ENCODE measurements at places on chromosomes 4 and X.

GRCh38 chr4:72712997-72713396 is 144.0 kb upstream of the ADAMTS3 start:
- H3K4me3 ChIP-seq: no peak overlapping the region
- DNase-seq: no peak
- H3K36me3 ChIP-seq: no peaks in the 10 kb centered on the region
- H3K27me3 ChIP-seq: no peaks in the 10 kb centered on the region
- H3K27ac ChIP-seq: no peak overlapping the region
- H3K4me1 ChIP-seq: peaks cover 7% of the 10 kb centered on the region

- peaks cover 5% of the 10 kb centered on the region for H3K4me1 ChIP-seq
- no peaks in the 10 kb centered on the region for H3K27me3 ChIP-seq
- H3K36me3 ChIP-seq: 0 out of 2 replicates have a peak, but pooled peaks cover 4% of the 10 kb centered on the region
- H3K4me3 ChIP-seq: no peak overlapping the region
These were observed 353.1 kb upstream of the BOD1L1 start for GRCh38 chr4:13980317-13981310.

DNA sequence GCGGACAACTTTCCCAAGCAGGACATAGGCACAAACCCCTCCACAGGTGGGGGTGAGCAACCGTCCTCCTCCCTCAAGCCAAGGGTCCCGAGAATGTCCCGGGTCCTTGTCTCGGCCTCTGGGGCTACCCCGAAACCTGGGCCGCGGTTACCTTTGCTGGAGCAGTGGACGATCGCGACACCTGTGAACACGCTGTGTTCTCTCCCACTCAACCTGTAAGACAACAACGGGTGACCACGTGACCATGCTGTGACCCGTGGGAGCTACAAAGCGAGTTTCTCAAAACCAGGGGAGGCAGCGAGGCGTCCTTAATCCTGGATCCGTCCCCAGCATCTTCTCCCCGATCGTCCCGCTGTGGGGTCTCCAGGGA is 17.9 kb downstream of the ASMTL start:
- no peak overlapping the region for H3K4me3 ChIP-seq
- no peaks in the 10 kb centered on the region for H3K4me1 ChIP-seq
- peaks cover 48% of the 10 kb centered on the region for H3K36me3 ChIP-seq
- DNase-seq: no peak
- no peaks in the 10 kb centered on the region for H3K27me3 ChIP-seq

DNA sequence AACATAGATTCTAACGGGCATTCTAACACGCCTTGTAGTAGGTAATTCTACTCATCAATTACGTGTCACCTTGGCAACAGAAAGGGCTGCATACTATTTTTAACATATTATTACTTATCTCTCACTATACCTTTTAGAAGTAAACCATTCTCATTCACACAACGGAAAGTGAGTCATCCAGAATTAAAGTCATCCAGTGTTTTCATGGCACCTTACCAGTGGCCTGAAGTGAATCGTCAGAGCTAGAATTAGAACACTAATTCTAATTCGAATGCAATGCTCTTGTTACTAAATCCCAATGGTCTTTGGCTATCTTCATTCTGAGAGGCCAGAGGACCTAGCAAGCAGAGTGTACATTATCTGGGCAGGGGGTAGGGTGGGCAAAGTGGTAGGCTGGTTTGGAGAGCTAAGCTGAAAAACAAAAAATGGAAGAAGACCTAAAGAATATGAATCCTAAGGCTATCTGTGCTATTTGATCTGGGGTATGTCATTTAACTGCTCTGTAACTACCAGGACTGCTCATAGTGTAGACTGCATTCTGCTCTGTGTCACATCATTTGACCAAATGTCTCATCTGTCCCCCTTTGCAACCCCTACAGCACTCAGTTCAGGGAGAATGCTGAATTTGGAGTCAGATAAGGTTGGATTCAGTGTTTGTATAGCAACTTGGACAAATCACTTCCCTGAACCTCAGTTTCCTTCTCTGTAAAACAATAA is 96.5 kb downstream of the HDAC8 start:
- no peak for DNase-seq
- peaks cover 3% of the 10 kb centered on the region for H3K36me3 ChIP-seq
- no peak overlapping the region for H3K4me3 ChIP-seq
- H3K4me1 ChIP-seq: peaks cover 53% of the 10 kb centered on the region
- no peaks in the 10 kb centered on the region for H3K27me3 ChIP-seq
- H3K27ac ChIP-seq: no peak overlapping the region

DNA sequence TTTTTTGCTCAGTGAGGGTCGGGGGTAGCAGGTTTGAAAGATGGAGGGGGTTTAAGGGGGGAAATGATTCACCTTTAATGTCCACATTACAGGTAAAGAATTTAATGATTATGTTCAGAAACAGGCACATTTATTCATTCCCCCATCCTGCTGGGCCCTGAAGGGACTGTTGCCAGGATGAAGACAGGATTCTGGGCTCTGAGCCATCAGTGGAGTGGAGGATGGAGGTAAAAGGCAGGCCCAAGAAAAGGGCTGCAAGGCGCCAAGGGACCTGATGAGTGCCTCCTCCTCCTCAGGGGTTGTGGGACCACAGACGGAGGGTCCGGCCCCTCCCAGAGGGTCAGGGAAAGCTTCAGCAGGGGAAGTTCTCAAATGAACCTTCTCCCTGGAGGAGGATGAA is 40.4 kb upstream of the PROM1 start:
- no peaks in the 10 kb centered on the region for H3K27me3 ChIP-seq
- H3K36me3 ChIP-seq: no peaks in the 10 kb centered on the region
- no peak overlapping the region for H3K4me3 ChIP-seq
- H3K27ac ChIP-seq: no peak overlapping the region

DNA sequence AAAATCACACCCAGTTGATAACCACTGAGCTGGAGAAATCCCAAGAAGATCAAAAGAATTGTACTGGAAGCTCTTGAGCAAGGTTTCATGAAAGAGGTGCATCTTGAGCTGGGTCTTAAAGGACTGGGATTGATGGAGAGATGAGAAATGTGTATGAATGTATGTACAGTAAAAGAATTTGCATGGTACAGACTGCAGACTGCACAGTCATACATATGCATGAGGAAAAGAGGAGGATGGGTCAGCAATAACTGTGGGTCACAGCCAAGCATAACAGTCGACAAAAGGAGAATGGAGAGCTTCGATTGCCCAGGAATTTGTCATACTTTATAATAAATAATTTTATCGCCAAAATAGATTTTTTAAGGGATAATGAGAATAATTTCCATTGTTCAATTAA is 4.8 kb upstream of the RELL1 start:
- no peak overlapping the region for H3K4me3 ChIP-seq
- peaks cover 23% of the 10 kb centered on the region for H3K4me1 ChIP-seq
- H3K27ac ChIP-seq: no peak overlapping the region
- peaks cover 14% of the 10 kb centered on the region for H3K27me3 ChIP-seq

GRCh38 chrX:131910586-131910985 is 112.5 kb upstream of the STK26 start:
- H3K27me3 ChIP-seq: no peaks in the 10 kb centered on the region
- no peak for DNase-seq
- H3K27ac ChIP-seq: no peak overlapping the region
- no peak overlapping the region for H3K4me3 ChIP-seq
- no peaks in the 10 kb centered on the region for H3K36me3 ChIP-seq

- H3K4me1 ChIP-seq: no peaks in the 10 kb centered on the region
- DNase-seq: no peak
- H3K4me3 ChIP-seq: no peak overlapping the region
These were observed 82.0 kb upstream of the CPEB2 start for GRCh38 chr4:14920237-14920636.

Data from WTC11 (cell line).